ENCODE measurements at places on chromosomes 5 and 9.

- DNase-seq = no peak
Measured at GRCh38 chr5:963673-964531, 44.7 kb upstream of the NKD2 start.

GRCh38 chr5:104513640-104514072 is 951.1 kb upstream of the NUDT12 start:
- no peak for DNase-seq

DNA sequence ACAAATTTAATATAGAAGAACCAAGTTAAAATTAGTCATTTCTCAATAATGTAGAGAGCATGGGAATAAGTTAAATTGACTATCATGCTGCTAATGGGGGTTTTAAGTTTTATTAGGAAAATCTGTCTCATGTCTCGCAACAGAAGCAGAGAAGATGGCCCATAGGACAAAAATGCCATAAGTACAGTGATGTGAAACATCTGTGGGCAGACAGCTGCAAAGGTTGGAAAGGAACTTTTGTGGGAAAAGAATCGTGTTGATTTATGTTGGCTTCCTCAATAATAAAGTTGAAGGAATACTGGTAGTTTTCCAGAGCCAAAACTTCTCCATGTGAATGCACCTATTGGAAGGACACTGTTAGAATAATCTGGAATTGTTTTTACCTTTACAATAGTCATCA is 44.8 kb downstream of the VCAN start:
- no peak for DNase-seq

DNA sequence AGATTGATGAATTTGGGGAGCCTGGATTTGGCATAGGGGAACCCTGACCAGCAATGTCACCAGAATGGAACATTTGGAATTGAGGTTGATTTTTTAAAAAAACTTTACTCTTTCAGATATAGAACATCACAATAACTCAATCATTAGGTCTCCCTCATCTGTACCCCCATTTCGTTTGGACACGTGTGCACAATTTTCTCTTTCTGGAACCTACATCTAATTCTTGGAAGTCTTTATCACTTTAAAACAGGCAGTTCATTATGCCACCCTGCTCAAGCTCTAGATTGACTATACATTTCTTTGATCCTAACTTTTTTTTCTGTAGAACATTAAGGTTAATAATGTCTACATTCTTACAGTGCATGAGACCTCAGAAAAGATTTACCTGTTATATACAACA is 3.7 kb upstream of the SSBP2 start:
- DNase-seq = no peak

GRCh38 chr5:172648755-172649154 is 7.7 kb downstream of the NEURL1B start:
- DNase-seq = no peak

DNA sequence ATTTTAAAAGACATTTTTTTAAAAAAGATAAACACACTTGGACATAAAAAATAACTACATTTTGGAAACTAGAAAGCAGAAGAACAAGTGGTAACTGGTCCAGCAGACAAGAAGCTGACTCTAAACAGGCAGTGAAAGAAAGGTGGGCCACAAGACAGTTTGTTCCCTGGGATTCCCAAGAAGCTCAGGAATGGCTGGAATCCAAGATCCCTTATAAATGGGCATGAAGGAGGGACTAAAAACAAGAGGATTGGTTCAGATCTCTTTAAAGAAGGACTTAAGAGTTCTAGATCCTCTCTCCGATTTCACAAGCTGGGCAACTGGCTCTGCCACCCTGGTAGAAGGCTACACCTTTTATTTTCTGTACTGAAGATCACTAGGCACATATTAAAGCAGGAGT is 102.8 kb downstream of the ARL15 start:
- no peak for DNase-seq

GRCh38 chr5:67203701-67204074 is 7.1 kb upstream of the CD180 start:
- no peak for DNase-seq

DNA sequence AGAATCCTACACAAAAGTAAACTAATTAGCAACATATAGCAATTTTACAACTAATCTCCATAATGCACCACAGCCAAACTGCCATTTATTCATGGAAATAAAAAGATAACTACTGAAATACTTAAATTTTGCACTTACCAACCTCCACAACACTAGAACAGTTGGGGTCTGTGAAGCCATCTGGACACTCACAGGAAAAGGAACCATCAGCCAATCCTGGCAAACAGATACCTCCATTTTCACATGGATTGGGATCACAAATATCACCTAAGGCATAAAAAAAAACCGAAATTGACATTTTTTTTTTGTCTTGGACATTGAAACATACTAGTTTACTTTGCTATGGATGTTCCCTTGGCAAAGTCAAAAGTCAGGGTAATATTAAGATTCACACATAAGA is 130.7 kb downstream of the EDIL3 start:
- DNase-seq = no peak

DNA sequence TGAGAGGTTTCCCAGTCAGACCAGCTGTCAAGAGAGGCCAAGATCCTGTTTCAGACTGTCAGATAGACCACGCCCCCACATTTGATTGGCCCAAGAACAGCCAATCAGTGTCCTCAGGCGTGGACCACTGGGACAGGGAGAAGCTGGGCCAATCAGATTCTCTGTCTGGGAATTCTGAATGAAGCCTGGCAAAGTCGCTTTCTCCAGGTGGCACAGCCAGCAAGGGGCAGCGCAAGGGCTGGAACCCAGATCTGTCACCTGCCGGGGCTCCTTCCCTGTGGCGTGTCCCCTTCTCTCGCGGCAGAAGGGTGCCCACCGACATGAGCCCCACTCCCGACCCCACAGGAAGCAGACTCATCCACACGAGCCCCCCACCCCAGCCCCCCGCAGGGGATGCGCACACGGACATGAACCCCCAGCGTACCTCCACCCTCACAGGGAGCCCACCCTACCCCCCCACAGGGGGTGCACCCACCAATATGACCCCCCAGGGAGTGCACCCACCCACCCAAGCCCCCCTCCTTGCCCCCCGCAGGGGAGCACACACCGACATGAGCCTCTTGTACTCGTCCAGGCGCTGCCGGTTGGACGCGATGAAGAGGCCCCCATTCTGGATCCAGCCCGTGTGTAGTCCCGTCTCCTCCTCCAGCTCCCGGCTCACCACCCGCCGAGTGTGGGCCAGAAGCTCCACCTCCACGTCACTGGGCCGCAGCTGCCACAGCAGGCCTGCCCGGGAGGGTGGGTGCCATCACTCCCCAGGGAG is 6.1 kb downstream of the SARDH start:
- DNase-seq = no peak

DNA sequence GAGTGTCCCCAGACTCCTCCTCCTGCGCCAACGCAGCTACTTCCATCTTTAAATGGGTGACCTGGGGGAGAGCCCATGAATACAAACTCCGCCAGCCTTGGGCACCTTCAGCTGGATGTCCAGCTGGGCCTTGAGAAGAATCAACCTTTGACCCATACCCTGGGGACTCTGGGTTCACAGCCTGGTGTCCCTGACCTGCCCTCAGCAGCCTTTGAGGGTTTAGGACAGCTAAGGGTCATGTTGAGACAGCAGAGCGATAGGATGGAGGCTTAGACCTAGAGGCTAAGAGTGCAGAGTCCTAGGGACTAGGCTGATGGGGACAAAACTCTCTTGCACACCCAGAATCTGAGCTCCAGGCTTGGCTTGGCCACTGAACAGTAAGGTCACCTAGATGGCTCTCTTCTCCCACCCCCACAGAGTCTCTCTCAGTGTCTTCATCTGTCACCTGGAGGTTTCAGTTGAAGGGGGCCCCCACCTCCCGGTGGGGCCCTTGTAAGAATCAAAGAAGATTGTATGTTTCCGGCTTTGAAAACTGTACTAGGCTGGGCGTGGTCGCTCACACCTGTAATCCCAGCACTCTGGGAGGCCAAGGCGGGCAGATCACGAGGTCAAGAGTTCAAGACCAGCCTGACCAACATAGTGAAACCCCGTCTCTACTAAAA is 6.7 kb upstream of the AQP3 start:
- no peak for DNase-seq

DNA sequence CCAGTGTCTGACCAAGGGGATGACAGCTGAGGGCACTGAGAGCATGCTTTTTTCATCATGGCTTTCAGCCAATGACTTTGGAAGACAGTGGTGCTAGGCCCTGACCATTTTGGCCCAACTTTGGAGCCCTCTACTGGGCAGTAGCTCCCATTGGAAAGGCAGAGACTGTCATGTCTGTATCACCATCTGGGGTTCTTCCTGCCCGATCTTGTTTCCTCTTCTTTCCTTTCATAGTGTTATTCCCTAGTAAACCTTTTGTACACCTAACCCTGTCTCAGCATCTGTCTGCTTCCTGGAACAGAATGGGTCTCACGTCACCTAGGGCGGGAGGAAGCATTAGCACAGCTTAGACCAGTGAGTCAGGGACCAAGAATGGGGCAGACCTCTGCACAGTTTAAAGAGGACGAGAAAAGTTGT is 97.4 kb upstream of the MAST4 start:
- no peak for DNase-seq

GRCh38 chr5:133262690-133263089 is 210.9 kb downstream of the HSPA4 start:
- no peak for DNase-seq

GRCh38 chr5:74167206-74167929 is 473.2 kb downstream of the ENC1 start:
- no peak for DNase-seq

DNA sequence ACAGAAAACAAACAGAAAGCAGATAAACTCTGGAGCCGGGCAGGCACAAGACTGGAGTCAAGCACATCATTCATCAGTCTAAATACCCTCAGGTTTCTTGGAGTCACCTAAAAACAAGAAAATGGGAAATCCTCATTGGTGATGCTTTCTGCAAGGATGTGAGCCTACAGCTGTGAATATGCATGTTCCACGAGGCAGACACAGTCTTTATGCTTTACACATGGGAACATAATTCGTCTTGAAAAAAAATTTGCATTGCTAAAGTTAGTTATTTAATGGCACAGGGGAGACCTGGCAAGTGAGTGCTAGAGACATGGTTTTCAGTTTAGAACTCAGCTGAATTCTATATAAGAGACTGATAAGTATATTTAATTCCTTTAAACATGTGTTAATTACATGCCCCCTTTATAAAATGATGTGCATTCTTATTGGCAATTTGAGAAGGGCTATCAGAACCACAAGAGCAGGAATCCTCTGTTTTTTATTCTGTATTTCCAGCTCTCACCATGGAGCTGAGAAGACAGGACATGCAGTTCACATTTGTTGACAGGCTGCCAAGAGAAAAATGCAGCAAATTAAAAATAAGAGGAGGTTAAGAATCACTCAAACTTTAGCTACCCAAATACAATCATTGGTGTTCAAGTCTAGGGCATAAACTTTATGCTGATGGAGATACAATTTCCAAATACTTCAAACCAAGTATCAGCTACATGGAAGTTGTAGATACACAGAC is 438.0 kb upstream of the MPDZ start:
- DNase-seq = no peak

GRCh38 chr5:1347571-1347970 is 2.7 kb upstream of the CLPTM1L start:
- DNase-seq = no peak

DNA sequence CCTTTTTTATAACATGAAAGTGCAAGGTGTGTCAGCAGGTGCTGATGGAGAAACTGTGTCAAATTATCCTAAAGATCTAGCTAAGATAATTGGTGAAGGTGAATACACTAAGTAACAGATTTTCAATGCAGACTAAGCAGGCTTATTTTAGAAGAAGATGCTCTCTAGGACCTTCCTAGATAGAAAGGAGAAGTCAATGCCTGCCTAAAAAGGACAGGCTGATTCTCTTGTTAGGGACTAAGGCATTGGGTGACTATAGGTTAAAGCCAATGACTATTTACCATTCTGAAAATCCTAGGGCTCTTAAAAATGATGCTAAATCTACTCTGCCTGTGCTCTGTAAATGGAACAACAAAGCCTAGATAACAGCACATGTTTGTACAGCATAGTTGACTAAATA is 1682.4 kb downstream of the MAT2B start:
- DNase-seq = no peak

DNA sequence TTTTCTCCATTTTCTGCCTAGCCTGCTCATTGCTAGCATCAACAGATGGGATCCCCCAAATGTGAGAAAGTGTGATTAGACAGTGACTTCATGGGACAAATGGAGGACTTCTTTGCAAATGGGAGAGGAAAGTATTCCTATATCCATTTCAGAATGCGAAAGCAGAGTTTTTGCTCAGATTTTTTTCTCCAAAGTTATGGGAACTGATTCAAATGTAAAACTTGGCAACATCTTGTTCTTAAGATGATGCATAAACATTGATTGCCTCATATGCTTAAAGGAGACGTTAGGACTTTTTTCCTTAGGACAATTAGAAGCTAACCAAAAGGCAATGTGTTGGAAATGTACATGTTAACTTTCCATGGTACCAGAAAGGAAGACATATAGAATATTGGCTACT is 704.3 kb upstream of the ZNF608 start:
- DNase-seq = no peak

GRCh38 chr5:32578363-32578762 is 7.0 kb upstream of the SUB1 start:
- no peak for DNase-seq

DNA sequence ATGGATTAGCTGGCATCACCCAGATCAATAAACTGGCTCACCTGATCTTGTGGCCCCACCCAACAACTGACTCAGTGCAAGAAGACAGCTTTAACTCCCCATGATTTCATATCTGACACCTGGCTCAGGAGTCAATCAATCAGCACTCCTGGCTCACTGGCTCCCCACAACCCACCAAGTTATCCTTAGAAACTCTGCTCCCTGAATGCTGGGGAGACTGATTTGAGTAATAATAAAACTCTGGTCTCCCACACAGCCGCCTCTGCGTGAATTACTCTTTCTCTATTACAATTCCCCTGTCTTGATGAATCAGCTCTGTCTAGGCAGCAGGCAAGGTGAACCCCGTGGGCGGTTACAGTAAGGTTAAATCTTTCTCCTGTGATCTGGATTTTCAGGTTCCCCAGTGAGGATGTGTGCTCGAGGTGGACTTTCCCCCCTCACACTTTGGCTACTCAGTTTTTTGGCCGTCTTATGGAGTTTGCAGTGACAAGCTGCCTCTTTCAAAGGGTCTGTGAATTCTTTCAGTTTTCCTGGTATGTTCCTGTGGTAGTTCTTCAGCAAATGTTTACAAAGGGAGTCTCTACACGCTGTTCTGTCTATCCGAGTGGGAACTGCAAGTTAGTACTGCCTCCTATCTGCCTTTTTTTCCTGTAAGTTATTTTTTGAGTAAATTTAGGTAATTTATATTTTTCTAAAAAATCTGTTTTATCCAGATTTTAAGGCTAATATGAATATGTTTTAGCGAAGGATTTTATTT is 500.2 kb upstream of the NUDT12 start:
- DNase-seq = no peak

GRCh38 chr5:31537851-31538250 is 5.8 kb downstream of the C5orf22 start:
- no peak for DNase-seq

DNA sequence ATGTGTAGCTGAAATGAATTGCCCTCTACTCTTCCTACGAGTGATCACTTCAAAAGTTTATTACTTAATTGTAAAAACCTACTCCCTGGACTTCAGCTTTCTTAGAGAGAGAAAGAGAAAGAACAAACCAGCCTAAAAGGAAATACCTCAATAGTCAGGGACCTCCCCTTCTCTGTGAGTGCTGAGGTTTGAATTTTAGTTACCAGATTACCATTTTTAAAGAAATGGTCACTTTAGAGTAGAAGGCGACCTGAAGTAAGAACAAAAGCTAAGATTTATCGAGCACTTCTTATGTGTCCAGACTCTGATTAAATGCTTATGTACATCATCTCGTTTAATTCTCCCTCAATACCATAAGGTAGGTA is 11.3 kb downstream of the RAPGEF1 start:
- no peak for DNase-seq

- no peak for DNase-seq
Measured at GRCh38 chr5:61205013-61205412, 42.7 kb upstream of the SMIM15 start.
